Activated naive CD4-positive, alpha-beta T cell (primary cell): ENCODE measurements at places on chromosomes 7 and 10.
A peak's percentile ranks its signal among the peaks of the same experiment; 100 is the strongest.

DNA sequence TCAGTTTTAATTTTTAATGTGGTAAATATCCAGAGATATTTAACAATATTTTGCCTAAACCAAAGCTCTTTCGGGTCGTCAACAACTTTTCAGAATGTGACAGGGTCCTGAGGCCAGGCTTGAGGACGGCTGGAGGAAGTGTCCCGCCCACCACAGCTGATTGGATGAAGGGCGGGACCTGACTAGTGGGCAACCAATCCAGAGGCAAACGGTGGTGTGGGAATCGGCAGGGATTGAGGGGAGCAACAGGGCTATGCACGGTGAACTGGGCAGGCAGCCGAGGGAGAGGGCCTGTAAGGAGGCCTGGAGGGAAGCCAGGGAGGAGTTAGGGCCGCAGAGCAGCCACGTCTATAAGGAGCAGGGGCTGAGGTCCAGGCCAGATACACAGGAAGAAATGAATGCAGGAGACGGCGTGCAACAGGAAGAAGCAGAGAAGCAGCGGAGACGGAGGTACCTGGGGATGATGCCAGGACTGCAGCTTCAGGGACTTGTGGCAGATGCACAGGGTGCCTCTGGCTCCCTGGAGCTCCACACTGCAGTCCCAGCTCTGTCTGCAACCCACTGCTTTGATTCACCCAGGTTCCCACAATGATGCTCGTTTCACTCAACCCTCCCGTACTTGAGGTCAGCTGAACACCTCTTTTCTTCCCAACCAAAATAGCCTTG lies 46.1 kb upstream of the ZMIZ1 start:
- no peak for DNase-seq

DNA sequence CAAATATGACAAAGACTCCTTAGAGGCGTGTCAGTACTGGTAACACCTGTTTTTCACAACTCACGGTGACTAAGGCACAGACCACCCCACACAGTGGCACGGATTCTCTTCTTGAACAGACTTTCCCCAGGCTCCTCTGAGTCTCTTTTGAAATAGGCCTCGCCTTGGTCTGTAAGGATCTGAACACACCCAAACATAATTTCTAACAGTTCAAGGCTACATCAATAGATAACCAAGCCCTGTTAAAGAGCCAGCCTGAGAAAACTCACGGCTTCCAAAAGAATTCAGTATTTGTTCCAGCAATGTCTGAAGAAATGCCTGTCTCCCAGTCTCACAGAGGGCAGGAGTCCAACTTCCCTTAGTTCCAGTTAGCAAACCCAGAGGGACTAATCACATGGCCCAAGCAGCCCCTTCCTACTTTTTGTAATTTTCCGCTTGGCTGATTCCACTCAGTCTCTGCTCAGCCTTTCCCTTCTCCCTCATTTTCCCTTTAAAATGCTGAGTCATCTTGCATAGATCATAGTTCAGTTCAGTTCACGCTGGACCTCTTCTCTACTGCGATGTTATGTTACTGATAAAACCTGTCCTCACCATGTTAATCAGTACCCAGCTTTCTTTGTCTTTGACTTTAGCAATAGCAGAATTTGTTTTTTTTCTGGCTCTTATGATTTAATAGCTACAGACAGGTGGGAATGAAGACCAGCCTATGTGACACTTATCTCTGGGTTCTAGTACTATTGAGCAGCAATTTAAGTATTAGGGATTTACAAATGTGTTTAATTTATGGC lies 22.6 kb upstream of the AKR1C3 start:
- DNase-seq, result no peak

DNA sequence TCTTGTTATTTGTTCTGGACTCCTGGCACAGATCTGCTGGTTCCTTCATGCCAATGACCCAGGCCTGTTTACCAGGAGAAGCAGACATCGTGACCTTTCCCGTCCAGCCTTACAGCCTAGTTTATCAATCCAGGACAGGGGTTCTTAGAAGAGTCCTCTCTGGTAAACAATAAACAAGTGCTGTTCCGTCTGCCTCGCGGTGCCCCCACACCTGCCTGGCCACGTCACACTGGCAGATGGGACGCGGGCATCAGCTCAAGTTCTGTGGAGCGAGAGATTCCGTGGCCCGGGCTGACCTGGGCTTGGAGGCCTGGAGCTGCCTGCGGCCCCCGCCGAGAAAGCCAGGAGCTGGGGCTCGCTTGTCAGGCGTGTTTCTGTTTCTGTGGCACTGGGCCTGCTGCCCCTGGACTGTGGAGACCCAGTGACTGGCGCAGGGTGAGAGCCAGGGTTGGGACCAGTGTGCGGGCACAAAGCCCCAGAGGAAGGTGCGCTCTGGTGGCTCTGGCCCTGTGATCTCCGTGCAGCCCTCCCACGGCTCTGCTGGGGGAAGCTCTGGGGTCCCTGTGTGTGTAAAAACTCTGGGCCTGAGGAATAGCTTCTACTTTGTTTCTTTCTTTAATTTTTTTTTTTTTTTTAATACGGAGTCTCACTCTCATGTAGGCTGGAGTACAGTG lies 28.4 kb upstream of the PFKFB3 start:
- no peak for DNase-seq

DNA sequence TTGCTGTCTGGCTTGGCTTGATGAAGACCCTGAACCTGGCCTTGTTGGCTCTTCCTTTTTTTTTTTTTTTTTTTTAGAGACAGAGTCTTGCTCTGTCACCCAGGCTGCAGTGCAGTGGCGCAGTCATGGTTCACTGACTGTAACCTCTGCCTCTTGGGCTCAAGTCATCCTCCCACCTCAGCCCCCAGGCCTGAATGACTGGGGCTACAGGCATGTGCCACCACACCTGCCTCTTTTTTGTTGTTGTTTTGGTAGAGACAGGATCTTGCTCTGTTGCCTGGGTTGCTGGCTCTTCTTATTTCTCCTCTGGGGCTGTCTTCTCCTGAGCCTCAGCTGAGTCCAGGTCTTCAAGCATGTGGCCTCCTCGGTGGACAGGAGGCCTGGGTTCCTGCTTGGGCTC lies 44.7 kb downstream of the PRF1 start:
- no peak for DNase-seq

- DNase-seq, result no peak
Measured at GRCh38 chr7:157795199-157795598, 458.4 kb downstream of the DNAJB6 start.

GRCh38 chr7:108810756-108811385 lies 241.2 kb downstream of the DNAJB9 start:
- DNase-seq, result no peak

- DNase-seq, result no peak
Measured at GRCh38 chr7:158744070-158744469, 39.5 kb upstream of the NCAPG2 start.

- DNase-seq, result no peak
Measured at GRCh38 chr10:23474626-23475025, 35.8 kb downstream of the OTUD1 start.

DNA sequence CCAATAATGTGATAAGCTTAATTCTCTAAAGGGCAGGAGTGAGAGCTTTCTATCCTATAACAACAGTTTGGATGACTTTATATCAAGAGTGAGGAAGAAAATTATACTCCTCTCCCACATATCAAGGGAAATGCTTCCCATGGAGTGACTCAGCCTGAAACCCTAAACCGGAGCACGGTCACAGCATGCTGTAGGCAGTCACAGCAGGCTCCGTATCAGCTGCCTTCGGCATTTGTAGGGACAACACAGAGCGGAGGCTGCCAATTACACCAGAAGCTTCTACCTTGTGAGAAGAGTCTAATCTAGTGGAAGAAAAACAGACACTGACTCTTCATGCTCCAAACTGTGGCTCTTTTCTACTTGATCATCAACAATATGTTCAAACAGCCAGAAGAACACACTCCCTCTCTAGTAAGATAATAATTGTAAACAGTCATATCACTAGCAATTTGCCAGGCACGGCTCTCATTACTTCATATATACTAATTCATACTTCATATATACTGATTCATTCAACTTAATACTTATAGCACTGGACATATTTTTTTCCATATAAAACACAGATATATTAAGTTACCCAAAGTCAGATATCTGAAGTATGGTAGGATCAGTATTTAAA lies 65.9 kb downstream of the DGKB start:
- DNase-seq, result no peak

DNA sequence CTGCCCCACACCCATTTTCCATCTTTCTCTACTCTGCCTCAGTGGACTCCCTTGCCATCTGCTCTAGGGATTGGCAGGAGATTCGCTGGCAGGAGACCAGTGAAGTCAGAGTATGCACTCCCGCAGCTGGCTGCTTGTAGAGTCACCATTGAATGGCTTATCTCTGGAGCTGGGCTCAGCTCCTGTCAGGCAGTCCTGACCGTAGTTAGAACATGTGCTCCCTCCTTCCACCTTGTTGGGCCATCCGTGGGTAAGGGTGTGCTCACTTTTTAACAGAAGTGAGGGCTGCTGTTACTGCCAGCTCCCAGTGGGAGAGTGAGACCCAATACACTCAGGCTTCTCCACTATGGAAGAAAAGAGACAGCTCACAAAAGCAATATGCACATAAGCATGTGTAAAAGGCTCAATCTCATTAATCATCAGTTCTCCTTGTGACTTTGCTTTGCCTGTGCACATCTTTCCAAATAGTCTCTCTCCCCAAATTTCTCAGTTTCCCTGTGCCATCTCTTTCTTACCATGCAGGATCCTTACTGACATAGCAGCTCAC lies 773.3 kb downstream of the GRID1 start:
- no peak for DNase-seq

DNA sequence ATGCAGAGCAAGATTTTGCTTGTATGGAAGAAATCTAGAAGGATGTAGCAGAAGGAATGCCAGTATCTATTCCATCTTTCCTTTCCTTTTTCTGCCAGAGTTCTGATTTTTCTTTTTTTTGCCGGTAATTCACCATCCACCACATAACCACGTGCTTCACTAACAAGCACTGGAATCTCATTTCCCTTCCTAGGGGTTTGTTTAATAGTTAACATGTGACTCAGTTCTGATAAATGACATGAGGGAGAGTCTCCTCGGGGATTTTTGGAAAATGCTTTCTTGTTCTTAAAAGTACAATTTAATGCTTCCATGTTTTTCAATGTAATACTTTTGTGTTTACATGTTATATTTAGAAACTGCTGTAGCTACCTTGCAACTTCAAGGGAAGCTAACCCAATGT lies 590.2 kb downstream of the SH2D4B start:
- no peak for DNase-seq

DNA sequence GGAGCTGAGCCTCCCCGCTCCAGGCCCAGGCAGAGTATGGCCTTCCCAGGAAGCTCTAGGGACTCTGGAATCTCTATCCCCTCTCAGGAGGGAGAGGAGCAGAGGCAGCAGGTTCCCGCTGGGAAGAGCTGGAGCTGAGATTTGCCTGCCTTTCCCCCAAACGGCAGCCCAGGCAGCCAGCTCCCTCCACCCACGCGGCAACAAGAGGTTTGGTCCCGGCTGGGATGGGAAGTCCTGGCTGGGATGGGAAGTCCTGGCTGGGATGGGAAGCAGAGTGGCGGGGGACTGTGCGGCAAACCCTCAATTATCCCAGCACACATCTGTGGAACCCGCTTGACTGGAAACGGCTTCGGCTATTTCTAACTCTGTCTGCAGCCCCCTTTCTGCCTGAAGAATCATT lies 223.0 kb downstream of the ELFN1 start:
- DNase-seq, result no peak

- DNase-seq, result no peak
Measured at GRCh38 chr10:63071145-63071544, 62.0 kb upstream of the NRBF2 start.

GRCh38 chr7:83468251-83468739 lies 180.6 kb downstream of the SEMA3E start:
- no peak for DNase-seq

DNA sequence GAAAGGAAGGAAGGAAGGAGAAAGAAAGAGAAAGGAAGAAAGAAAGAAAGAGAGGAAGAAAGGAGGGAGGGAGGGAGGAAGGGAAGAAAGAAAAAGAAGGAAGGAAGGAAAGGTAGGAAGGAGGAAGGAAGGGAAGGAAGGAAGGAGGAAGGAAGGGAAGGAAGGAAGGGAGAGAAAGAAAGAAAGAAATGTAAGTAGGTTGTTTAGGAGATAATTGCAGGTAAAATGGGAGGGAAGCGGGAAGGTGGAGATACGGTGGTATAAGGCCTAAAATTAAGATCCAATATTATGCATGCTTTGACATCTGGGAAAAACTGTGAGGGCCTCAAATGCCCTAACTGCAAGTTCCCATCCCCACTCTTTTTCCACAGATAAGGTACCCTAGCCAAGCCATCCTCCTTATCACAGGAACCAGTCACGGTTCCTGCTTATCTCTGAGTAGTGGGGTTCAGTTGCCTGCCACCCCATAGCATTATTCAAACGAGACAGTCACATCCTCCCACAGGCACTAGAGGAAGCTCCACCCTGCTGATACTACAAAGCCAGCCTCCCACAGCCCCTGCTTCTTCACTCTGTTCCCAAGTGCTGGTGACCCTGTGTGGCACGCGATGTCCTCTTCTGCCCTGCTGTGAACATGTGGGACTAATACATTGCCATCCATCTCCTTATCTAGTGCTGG lies 28.7 kb downstream of the ST8SIA6 start:
- DNase-seq, result peak; percentile 7

- DNase-seq, result no peak
Measured at GRCh38 chr7:140060243-140060630, 2.5 kb downstream of the PARP12 start.

DNA sequence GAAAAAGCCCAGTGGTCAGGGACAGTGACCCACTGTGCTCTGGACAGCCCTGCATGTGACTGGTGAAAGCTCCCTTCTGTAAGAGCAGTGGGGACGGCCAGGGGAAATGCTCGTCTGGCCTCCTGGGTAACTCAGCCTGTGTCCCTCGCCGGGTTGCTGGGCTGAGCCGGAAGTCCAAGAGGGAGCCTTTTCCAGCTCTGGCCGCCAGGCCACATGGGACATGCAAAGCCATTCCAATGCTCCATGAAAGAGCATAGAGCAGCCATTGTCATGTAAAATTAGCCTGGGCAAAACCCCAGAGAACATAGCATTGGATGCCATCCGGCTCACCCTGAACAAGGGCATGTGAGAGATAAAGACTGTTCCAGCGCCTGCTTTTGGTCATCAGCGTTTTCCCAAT lies 64.9 kb upstream of the ADRB1 start:
- no peak for DNase-seq

DNA sequence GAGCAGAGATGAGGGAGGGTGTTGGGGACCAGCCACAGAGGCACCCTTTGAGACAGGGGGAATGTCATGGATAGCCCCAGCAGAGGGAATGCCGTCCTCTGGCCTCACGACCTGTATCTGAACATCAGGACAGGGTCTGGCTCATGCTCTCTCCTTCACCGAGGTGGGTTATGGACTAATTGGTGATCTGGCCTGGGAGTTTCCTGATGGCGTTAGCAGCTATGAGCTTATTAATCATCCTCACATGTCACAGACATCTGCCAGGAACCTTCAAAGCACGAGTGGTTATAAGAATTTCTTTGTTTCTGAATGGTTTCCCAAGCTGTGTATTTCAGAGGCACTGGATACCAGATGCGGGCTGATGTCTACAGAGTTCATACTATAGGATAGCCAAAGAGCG lies 6.9 kb downstream of the CPA4 start:
- no peak for DNase-seq

DNA sequence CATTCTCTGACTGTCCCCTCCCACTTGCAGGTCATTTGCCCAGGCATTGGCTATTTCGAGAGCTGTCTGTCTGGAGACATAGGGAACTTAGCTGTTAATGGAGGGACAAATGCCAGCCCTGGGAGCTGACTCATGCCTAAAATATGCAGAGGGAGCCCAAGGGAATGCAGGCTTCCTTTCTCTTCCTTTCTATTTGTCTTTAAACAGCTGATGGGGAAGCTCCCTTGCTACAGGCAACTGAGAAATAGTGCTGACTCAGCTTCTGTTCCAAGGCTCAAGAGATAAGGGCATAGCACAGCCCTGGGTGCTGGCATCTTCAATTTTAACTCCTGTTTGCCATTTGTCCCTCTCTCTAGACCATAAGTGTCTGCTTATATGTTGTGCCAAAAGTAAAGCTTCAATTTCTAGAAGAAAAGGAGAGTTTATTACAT lies 82.7 kb upstream of the C1GALT1 start:
- no peak for DNase-seq
